ENCODE measurements at places on chromosomes 7 and 10. TPM values are rescaled to one million over a fixed set of nuclear protein-coding genes. Genes with fewer than 3 reads are reported as not detected.

DNA sequence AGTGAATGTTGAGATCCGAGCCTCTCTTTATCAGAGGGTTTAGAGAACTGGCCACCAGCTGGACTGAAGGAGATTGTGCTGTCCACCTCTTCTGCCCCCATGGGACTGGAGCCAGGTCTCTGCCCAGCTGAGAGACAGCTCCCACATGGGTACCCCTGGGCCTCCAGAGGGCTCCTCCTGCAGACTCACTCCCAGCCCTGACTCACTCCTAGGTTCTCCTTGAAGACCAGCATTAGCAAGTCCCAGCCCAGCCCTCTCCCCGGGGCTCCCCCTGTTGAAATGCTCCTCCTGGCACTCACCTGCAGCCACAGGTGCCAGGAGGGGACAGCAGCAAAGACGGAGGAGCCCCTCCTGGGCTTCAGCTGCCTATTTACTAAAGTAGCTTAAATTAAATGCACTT is 126.9 kb downstream of the CXCL12 start:
- DNase-seq, result no peak

GRCh38 chr7:140084142-140084655 is 21.4 kb upstream of the PARP12 start:
- DNase-seq, result no peak

DNA sequence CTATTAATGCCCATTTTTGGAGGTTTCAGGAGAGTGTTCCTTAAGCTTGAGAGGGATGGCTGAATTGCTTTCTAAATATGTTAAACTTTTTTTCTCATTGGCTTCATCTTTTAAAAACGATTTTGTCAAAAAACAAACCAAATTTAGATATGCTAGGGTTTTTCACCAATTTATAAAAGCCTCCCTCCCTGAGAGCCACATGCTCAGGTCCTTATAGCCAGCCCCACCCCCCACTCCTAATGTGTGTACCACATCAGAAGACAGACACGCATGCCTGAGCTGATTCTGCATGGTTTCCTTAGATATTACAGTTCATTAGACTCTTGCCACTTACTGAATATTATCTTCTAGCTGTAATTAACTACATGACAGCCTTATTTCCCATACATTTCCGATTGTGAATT is 2.0 kb downstream of the CUL1 start:
- no peak for DNase-seq

DNA sequence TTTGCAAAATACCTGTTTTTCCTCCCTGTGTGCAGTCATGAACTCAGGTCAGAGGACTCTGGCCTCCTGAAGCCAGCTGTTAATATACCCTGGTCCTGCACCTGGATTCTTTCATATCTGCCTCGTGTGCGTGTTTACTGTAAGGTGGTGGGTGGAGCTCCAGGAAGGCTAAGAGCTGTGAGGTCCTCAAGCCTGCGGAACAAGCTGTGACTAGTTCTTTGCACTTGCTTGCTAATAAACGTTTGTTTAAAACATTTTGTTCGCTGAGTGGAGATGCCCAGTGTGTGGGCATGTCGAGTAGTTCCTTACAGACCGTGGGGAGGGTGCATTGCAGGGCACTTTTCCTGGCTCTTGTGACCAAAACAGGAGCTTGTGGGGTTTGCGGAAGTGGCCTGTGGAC is 139.0 kb downstream of the DOCK1 start:
- no peak for DNase-seq

DNA sequence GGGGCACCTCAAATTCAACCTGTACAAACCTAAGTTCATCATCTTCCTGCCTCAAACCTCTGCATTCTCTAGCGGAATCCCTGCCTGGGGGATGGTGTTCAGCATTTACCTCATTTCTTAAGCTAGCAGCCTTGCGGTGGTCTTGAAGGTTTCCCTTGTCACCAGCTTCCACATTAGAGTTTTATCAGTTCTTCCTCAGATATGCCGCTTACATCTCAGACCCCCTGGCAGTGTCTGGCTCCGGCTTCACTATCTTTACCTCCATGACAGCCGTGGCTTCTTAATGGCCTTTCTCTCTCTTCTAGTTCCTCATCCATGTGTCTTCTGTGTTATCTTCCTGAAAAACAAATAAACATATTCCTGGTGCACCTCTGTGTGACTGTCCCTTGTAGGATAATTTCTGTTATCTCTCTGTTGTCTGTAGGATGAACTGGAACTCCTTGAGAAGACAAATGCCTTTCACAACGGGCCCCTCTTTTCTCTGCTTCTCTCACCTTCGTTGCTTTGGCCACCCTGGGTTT is 101.1 kb upstream of the BMPER start:
- no peak for DNase-seq

DNA sequence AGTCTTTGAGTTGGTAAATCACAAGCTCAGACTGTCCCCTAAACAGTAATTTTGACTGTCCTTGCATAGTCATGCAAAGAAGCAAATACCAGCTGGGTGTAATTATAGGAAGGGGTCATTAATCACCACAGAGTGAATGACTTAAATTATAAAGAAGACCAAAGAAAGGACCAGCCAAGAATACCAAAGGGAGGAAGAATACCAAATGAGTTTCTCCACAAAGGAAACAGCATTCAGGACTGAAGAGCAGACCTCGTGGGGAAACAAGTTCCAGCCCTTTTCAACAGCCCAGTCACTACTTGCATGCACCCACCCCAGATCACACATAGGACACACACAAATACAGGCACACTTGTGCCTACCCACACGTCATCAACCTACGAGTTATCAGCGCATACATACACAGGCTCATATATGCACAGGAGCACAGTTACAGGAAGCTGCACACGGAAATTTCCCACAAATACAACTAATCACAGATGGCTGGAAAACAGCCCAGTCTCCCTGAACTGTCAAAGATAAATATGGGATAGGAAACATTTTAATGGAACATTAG is 77.6 kb downstream of the DENND2A start:
- DNase-seq, result no peak

GRCh38 chr10:17214526-17214925 is 13.1 kb upstream of the TRDMT1 start:
- no peak for DNase-seq

- DNase-seq, result no peak
These were observed 55.9 kb downstream of the SHH start for GRCh38 chr7:155756322-155756721.

GRCh38 chr10:36425131-36425797 is 700.1 kb upstream of the ANKRD30A start:
- no peak for DNase-seq

DNA sequence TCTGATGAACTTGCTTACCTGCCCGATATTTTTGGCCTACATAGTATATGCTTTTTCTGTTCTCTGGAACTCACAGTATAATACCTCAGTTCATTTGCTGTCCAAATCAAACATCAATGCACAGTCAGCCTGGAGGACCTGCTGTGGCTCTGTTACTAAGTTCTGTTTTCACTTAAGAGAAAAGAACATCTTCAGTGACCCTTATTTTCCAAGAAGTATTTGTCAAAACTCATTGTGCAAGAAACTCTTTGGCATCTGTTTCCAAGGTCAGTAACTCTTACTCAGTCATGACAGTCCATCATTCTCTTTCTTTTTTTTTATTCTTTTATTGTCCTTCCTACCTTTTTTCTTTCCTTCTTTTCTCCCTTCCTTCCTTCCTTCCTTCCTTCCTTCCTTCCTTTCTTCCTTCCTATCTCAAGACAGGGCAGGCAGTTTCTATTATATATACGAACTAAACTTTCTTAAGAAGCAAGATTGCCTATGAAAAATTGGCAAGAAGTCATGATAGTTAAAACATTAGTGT is 37.8 kb upstream of the SEM1 start:
- DNase-seq, result no peak

- no peak for DNase-seq
These were observed 188.8 kb upstream of the TCF7L2 start for GRCh38 chr10:112761256-112761655.

DNA sequence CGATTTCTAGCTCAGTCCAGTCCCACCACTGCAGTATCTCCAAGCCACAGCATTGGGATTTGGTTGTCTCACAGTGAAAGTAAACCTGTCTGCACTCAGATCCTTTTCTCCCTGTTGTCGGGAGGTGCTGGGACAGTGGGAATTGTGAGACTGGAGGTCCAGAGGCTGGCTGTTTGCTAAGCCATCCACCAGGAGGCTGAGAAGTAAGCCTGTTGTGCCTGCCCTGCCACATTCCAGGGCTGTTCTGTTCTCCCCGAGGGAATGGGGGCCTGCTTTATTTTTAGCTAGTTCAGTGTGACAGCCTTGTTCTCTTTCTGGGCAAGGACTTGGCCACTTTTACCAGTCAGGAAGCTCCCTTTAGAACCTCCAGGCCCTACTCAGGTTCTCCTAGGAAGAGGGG is 54.9 kb downstream of the HK1 start:
- DNase-seq, result no peak

DNA sequence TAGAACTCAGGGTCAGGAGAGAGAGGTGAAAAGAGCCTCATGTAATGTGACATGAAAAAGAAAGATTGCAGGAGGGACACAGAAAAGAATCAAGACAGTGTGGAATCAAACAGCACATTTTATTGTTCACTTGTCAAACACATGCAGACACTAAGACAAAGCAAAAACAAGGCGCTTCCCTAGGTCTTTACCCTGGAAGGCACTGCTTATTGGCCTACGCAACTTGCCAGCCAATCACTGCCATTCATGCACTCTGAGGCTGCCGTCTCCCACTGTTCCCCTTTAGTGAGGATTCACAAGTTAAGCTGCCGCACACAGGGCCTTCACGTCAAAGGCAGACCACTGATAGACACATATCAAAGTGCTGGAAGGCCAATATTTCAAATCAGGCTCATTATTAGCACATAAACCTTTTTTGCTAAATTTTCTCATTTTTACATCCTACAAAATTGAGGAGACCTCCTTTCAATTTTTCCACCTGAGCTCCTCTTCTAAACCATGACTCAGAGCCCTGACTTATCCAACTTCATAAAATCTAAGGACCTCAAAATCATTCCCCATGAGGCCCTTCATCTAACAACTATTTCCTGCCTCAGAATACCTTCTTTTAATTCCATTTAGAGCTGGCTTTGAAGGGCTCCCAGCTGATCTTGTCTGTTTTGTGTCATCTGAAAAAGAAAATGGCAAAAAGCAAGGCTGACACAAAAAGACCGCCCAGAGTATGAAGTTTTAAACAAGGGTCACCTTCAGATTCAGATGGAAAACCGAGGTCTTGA is 149.4 kb downstream of the CHCHD3 start:
- no peak for DNase-seq

The CREB3L2 gene
- total RNA-seq, result 56.1 TPM

The GIMAP6 gene
- total RNA-seq, result 82.2 TPM

The RAMP3 gene
- not detected for total RNA-seq
